Nasal cavity respiratory epithelium epithelial cell of viscerocranial mucosa (primary cell): ENCODE measurements at places on chromosomes 6 and 20. TPM values are rescaled to one million over a fixed set of nuclear protein-coding genes. Genes with fewer than 3 reads are reported as not detected.

SIRPB1 gene
- total RNA-seq, result not detected in 2 replicates

C2 gene
- 0.71 and 1.0 TPM in 2 replicates for total RNA-seq

SMLR1 gene
- total RNA-seq, result not detected in 2 replicates

GRM1 gene
- total RNA-seq, result under 0.01 TPM in 1 of 2 replicates, not detected in the other

ENPP5 gene
- total RNA-seq, result 0.34 and 7.1 TPM in 2 replicates

SNX3 gene
- 172 and 175 TPM in 2 replicates for total RNA-seq

CST4 gene
- total RNA-seq, result not detected in 2 replicates

PBOV1 gene
- total RNA-seq, result not detected in 2 replicates

HTR1B gene
- total RNA-seq, result 0.64 and 0.68 TPM in 2 replicates

CASS4 gene
- under 0.01 and 0.64 TPM in 2 replicates for total RNA-seq

OR2H2 gene
- total RNA-seq, result not detected in 2 replicates

CST7 gene
- total RNA-seq, result not detected in 2 replicates

MYL9 gene
- total RNA-seq, result 1.4 and 10.5 TPM in 2 replicates

TRIM31 gene
- total RNA-seq, result under 0.01 TPM in 2 replicates

RAMACL gene
- 0.68 and 2.6 TPM in 2 replicates for total RNA-seq

SPATS1 gene
- not detected in 2 replicates for total RNA-seq

BTN2A1 gene
- total RNA-seq, result 6.2 and 9.7 TPM in 2 replicates

ABCC10 gene
- 12.0 and 22.3 TPM in 2 replicates for total RNA-seq

C20orf141 gene
- not detected in 2 replicates for total RNA-seq

CFAP61 gene
- 0.07 and 0.34 TPM in 2 replicates for total RNA-seq

IRAK1BP1 gene
- 2.1 and 5.6 TPM in 2 replicates for total RNA-seq

DEF6 gene
- total RNA-seq, result 23.2 and 24.6 TPM in 2 replicates

PFDN4 gene
- total RNA-seq, result 71.2 and 96.4 TPM in 2 replicates

SPATA25 gene
- 0.34 and 1.00 TPM in 2 replicates for total RNA-seq

ZNF337 gene
- total RNA-seq, result 17.8 and 24.9 TPM in 2 replicates

ULBP1 gene
- total RNA-seq, result 2.7 and 9.6 TPM in 2 replicates

NELFE gene
- total RNA-seq, result 109 and 155 TPM in 2 replicates

ANGPT4 gene
- total RNA-seq, result not detected in 2 replicates

BPIFA2 gene
- 0.07 TPM in 1 of 2 replicates, not detected in the other for total RNA-seq

SIRPB2 gene
- under 0.01 and 0.21 TPM in 2 replicates for total RNA-seq

STMND1 gene
- total RNA-seq, result not detected in 2 replicates

OOEP gene
- total RNA-seq, result 0.14 TPM in 1 of 2 replicates, not detected in the other

PLG gene
- not detected in 2 replicates for total RNA-seq

UTRN gene
- total RNA-seq, result 35.2 and 53.4 TPM in 2 replicates

TCF21 gene
- total RNA-seq, result not detected in 2 replicates

CCN2 gene
- total RNA-seq, result 7.5 and 53.6 TPM in 2 replicates

GINM1 gene
- 45.3 and 47.2 TPM in 2 replicates for total RNA-seq

GTF3C6 gene
- 32.0 and 45.8 TPM in 2 replicates for total RNA-seq

MOXD1 gene
- 0.07 and 0.34 TPM in 2 replicates for total RNA-seq

PKHD1 gene
- total RNA-seq, result under 0.01 TPM in 1 of 2 replicates, not detected in the other

CDS2 gene
- total RNA-seq, result 13.7 and 25.3 TPM in 2 replicates

HTR1E gene
- total RNA-seq, result not detected in 2 replicates

DOK5 gene
- not detected in 2 replicates for total RNA-seq

HCRTR2 gene
- not detected in 2 replicates for total RNA-seq

IPCEF1 gene
- 0.34 and 1.00 TPM in 2 replicates for total RNA-seq

HDGFL1 gene
- not detected in 2 replicates for total RNA-seq

BPIFB1 gene
- 3.3 TPM in 1 of 2 replicates, not detected in the other for total RNA-seq

ISM1 gene
- total RNA-seq, result 0.14 and 0.34 TPM in 2 replicates

MTO1 gene
- 39.0 and 66.6 TPM in 2 replicates for total RNA-seq

BPIFB2 gene
- total RNA-seq, result not detected in 2 replicates

TREM2 gene
- total RNA-seq, result 0.36 and 1.4 TPM in 2 replicates

SALL4 gene
- 0.21 and 1.4 TPM in 2 replicates for total RNA-seq

PTPRT gene
- total RNA-seq, result not detected in 2 replicates

CRISP2 gene
- total RNA-seq, result not detected in 2 replicates

ADTRP gene
- 10.6 and 25.3 TPM in 2 replicates for total RNA-seq

PACSIN1 gene
- total RNA-seq, result not detected in 2 replicates

LY6G6C gene
- total RNA-seq, result under 0.01 TPM in 1 of 2 replicates, not detected in the other

KLC4 gene
- 14.0 and 16.6 TPM in 2 replicates for total RNA-seq

DEFB125 gene
- total RNA-seq, result not detected in 2 replicates
